ENCODE measurements at places on chromosomes 13 and 19.

GRCh38 chr19:17671906-17672305 is 16.2 kb downstream of the UNC13A start:
- DNase-seq: peak; percentile 34

GRCh38 chr13:96546463-96546862 is 447.8 kb downstream of the OXGR1 start:
- DNase-seq: no peak

- no peak for DNase-seq
Measured at GRCh38 chr19:16034958-16035560, 41.2 kb upstream of the TPM4 start.

DNA sequence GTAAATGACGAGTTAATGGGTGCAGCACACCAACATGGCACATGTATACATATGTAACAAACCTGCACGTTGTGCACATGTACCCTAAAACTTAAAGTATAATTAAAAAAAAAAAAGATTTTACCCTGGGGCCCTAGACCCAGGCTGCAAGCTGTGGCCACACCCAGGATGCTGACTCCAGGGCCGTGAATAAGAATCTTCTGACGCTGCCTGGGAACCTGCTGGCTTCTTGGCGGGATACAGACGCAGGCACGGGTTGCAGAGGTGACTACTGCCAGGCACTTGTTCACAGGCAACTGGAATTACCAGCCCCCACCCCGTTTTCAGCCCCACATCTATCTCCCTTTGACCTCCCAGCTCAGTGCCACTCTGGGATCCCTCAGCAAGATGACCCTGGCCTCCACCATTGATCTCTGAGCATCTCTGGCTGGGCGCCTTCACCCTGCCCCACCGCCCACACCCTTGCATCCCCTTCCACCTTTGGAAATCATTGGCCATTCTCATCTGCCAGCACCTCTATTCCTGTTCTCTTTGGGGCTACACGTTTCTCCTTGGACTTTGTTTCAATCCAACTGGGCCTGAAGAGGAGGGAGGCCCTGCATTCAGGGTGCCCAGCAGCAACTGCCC is 21.1 kb upstream of the CFAP97D2 start:
- no peak for DNase-seq

GRCh38 chr19:50184196-50184595 is 19.2 kb upstream of the MYH14 start:
- no peak for DNase-seq

- DNase-seq: no peak
Measured at GRCh38 chr19:18441804-18442788, 4.2 kb upstream of the ISYNA1 start.

- DNase-seq: no peak
Measured at GRCh38 chr19:40588110-40588854, 11.6 kb downstream of the SHKBP1 start.

GRCh38 chr13:100363285-100363711 is 225.3 kb downstream of the GGACT start:
- DNase-seq: peak; percentile 72

DNA sequence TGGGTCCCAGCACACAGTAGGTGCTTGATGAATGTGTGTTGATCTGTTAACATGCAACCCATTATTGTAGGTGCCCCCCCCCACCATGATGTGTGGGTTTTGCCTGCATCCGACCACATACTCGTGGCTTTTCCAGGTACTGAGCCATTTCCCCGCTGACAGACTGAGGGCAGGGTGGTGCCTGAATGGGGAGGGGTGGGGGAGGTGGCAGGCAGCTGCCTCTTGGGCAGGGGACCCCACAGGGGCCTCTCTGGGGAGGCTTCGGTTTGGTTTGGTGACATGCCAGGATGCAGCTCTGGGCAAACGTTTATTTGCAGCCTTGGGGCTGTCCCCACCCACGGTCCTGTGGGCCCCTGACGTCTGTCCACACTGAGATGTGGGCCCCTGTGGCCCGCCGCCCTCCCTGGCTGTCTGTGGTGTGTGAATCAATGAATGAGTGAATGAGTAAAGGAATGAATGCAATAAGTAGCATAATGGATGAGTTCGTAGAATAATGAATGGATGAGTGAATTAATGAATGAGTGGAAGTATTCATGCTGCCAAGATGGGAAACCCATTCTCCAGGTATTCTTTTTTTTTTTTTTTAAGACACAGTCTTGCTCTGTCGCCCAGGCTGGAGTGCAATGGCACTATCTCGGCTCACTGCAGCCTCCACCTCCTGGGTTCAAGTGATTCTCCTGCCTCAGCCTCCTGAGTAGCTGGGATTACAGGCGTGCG is 9.0 kb upstream of the JUND start:
- DNase-seq: no peak

DNA sequence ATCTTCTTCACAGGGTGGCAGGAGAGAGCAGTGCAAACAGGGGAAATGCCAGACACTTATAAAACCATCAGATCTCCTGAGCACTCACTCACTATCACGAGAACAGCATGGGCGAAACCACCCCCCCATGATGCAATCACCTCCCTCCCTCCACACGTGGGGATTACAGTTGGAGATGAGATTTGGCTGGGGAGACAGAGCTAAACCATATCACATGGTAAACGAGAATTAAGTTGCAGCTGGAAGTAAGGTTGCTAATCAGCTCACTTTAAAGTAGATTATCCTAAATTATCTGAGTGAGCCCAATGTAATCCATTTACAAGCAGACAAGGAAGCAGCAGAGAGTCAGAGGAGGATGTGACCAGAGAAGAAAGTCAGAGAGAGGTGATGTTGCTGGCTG is 102.2 kb upstream of the IPO5 start:
- no peak for DNase-seq

- peak; percentile 98 for DNase-seq
Measured at GRCh38 chr19:36331353-36332228, 47.4 kb downstream of the ZFP14 start.

DNA sequence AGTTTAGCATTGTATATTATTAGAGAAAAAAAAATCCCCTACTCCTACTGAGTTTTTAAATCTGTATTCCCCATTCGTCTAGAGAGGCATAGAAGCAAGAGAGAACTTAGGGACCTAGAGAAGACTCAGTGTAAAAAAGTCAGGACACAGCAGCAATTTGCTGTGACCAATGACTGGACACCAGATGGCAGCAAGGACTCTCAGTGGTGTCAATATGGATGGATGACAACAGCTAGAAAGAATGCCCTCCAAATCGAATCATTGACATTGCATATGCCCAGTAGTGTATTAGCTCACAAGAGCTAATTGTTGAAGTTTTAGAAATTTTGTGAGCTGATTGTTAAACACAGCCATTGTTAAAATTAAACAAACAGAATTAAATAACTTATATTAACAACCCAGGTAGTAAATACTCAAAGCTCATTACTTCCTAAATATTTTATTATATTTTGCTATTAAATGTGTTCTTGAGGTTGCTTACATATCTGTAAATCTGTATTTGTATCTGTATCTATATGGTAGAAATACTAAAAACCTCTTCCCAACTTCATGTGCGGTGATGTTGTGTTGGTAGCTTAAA is 43.9 kb downstream of the SIAH3 start:
- DNase-seq: peak; percentile 72

DNA sequence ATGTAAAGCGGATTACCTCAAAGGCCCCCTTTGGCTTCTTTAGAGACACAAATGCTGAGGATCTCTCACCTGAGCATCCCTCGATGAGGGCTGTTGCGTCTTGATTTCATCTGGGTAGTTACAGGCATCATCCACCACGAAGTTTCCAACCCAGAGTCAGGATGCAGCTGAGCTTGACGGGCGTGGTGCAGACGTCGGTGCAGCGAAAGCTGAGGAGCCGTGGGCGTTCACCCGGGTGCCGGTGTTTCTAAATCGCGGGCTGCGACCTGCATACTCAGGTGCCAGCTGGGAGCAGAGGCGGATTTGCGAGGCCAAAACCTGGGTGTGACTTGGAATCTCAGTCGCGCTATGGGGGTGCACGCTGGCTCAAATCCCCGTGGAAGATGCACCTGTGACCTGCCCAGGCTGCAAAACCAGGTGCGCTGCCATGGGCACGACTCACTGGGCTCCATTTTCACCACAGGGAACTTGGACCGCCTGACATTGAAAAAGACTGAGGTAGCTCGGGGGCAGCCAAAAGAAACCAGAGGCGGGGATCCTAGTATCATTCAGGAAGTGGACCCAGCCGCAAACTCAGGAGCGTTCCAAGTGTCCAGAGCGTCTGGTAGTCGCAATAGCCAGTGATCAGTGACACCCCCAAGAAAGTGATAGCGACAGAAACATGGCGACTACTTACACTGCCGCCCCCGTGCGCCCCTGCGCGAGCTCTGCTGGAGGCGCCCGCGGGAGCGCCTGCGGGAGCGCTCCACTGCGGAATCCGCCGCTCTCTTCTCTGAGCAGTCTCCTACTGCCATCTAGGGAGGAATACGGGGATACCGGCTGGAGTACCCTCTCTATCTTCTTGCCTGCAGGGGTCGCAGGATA is 36.4 kb upstream of the IGFL4 start:
- peak; percentile 92 for DNase-seq

DNA sequence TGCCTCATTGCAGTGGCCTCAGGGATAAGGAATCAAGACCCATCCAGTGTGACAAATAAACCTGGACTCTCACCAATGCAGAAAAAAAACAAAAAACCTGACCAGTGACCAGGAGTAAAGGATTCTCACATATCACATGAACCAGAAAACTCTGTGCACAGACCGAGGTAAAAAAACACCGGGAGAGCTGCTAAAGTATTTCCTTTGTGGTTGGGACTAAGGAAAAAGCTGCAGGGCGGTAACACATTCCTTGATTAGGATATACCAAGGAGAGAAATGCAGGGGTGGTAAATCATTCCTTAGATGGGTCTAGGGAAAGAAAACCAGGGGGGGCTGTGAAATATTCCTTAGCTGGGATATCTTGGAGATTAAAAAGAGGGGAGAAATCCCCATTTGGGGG is 64.8 kb upstream of the ZNF85 start:
- no peak for DNase-seq

- no peak for DNase-seq
Measured at GRCh38 chr13:95650696-95651095, 6.2 kb upstream of the DZIP1 start.

GRCh38 chr13:52947921-52948373 is 80.7 kb upstream of the OLFM4 start:
- no peak for DNase-seq

GRCh38 chr13:106061781-106062180 is 473.7 kb downstream of the EFNB2 start:
- DNase-seq: no peak

DNA sequence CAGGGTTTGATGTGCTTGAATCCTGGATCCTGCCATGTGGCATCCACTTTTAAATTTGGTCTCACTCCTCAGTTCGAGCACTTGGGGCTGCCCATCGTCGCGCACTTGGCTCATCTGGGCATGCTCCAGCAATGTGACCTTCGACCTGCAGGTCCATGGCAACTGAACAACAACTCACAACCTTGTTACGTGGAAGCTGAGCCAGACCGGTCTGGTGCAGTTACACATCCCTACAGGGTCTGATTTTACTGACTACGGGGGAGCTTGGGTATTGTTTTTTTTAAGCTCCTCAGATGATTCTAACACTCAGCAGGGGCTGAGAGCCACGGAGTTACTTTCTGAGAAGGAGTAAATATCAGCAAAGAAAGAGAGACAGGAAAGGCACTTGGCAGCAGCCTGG is 769.6 kb downstream of the UQCRFS1 start:
- no peak for DNase-seq

GRCh38 chr19:7611541-7612279 is 16.0 kb downstream of the CAMSAP3 start:
- no peak for DNase-seq

- no peak for DNase-seq
Measured at GRCh38 chr19:24057144-24057543, 29.8 kb upstream of the ZNF254 start.

DNA sequence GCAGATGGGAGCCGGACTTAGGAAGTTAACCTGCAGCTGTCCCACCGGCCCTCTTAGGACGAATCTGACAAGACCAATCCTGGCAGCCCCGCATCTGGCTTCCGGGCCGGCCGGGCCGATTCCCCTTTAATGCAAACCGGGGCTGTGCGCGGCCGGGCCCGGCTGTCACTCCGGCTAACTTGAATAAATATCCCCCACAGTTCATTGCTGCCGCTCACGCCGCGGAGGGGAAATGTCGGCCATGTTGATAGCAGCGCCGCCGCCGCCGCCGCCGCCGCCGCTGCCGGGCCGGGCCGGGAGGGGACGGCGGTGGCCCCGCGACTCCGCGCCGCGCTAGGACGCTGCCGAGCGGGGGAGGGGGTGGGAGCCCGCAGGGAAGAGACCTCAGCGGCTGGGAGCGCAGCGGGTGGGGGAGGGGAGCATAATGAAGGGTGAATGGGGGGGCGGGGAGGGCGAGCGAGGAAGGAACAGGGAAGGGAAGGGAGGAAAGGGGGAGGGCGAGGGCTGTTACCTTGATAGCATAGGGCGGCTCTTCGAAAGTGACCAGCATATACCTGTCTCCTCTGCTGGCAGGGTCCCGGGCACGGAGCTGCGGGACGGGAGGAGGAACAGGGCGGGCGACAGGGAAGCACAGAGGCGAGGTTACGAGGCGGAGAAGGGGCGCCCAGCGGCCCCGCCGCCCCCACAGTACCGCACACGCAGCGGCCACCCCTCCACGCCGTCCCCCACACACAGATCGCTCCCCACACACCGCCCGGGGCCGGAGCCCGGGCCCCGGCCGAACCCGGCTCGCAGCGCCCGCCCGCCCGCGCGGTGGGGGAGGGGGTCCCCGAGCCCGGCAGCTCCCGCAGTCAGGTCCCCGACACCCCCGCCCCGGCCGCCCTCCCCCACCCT is 1.1 kb downstream of the INTS6 start:
- peak; percentile 89 for DNase-seq

DNA sequence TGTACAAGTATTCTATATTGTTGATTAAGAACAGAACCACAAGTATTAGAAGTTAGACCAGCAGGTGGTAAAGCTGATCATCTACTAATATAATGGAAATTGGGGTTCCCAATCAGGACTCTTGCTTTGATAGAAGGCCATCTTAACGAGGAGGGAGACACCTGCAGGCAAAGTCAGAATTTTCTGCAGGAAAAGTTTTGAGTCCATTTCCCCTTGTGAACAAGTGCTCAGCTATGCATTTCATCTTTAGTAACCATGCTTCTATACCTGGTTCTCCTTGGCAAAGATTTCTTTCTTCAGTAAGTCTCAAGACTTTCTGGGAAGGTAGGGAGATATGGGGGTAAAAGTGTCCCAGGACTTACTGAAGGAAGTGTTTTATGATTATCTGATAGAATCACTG is 36.1 kb upstream of the USPL1 start:
- peak; percentile 18 for DNase-seq
